ENCODE measurements at places on chromosomes 7 and 10.

DNA sequence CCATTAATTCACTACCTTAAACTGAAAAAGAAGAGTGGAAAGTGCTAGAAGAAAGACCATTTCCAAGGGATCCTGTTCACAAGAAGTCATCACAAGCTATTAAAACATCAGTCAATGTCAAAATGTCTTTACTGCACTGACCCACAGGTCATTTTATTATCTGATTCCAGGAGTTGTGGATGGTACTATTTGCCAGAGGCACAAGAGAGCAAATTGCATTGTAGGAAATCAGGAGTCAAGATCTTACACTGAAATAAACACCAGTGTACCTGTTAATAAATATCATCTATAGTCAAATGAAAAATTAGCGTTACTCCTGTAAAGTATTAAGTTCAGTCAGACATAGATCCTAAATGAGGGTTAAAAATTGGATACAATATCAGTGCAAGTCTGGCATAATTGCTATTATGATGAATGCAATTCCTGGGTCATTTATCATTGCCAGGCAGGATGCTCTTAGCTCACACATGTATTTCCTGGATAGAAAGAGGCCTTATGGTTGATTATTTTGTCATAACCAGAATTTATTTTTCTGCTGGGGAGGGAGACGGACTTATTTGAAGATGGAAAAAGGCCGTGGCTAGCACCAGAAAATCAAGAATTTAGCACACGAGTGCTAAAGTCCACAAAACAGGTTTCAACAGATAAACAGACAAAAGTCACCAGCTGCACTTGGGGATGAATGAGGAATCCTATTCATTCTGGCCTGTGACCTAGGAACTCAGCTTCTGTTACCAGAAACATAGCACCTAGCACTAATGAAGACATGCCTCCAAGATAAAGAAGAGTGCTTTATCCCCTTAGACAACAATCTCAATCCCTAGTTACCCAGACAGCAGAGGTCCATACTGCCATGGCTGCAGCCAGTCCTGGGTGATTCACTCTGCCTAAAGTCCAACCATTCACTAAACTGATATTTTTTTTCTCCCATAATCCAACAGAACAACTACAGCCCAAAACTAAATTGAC, 683.1 kb upstream of the POM121L12 start:
- DNase-seq, result no peak

- DNase-seq, result no peak
These were observed 15.1 kb upstream of the DENND2A start for GRCh38 chr7:140655511-140656408.

DNA sequence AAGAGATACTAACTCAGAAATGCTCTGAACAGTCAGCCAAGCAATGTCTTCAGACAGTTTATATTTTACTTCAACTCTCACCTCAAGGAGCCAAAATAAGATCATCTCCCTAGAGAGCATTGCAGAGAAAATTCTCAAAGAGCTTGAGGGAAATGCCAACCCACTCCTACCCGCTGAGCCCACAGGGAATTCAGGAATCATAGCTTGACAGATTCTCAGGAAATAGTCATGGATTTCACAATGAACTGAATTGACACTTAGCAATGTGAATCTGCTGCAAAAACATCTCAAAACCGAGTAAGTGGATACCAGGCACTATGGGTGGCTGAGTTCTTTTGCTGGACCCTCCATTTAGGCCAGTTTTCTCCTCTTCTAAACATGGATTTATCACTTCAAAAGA, 9.8 kb upstream of the PLAC9 start:
- no peak for DNase-seq

DNA sequence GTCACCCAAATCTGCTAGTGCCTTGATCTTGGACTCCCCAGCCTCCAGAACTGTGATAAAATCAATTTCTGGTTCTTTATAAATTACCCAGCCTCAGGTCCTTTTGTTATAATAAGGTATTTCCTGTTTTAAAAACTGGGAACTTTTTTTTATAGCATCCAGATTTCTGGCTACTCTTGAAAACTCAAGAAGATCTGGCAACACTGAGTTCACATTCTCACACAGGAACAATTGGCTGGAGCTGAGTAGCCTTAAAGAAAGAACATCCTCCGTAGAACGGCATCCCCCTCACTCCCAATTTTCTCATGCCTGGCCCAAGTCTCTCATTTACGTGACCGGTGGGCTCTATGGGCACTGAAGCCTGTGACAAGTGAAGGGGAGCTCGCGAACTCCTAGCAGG, 47.1 kb downstream of the SLC35G1 start:
- no peak for DNase-seq

- no peak for DNase-seq
These were observed 278.5 kb upstream of the NPY start for GRCh38 chr7:24005517-24005916.

Measured in stimulated activated CD8-positive, alpha-beta memory T cell treated with anti-CD3 and anti-CD28 coated beads, Interleukin-7, amount 100 ng/mL, for 1 hour (primary cell).